ENCODE measurements at places on chromosomes 7 and 10.
A peak's percentile ranks its signal among the peaks of the same experiment; 100 is the strongest.

DNA sequence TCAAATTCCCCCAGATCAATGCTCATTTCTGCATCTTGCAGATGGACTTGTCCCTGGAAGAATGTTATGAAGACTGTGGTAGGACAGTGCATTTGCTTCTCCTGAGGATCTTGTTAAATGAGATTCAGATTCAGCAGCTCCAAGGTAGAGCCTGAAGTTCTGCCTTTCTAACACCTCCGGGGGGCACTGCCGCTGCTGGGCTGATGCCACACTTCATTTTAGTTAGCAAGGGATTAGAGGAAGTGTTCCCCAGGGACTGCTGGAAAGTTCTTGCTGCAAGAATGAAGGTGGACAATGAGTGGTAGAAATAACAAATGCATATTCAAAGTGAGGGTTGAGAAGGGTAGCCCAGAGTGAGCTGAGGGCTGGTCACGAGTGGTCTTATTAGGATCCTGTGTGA lies 434.3 kb upstream of the AKR1E2 start:
- DNase-seq = peak; percentile 47

DNA sequence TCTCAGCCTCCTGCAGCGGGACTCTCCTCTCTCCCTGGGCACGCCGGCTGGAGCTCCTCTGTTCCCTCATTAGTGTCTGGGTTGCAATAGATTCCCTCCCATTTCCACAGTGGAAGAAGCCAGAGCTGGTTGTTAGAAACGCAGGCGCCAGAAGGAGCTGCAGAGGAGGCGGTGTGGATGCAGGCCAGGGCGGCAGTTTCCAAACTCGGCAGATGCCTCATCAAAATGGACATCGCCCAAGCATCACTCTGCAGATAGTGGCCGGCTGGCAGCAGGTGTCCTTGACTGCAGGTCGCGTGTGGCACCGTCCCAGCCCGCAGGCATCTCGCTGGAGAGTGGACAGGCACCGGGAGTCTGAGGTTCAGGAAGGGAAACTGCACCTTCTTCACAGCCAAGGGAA lies 201.8 kb downstream of the TCERG1L start:
- no peak for DNase-seq

DNA sequence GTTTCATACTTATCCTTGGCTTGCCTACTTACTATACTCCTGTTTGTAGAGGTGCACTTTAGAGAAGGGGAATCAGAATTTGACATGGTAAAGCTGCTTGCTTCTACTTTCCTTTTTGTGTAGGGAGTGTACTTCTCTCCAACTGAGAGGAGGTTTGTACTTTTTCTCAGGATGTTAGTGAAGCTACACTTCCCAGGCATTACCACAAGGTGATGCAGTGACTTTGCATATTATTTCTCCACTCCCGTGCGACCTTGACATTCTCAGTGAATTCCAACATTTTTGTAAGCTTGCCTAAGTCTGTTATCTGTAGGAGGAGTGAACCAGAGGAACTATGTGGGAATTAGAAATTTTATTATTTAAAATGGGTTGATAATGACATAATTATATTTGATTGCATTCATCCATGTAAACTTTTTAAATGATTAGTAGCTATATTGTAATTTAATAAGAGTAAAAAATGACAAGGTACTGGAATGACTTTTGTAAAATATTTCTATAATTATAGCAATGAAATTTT lies 5.2 kb downstream of the TAX1BP1 start:
- peak; percentile 84 for DNase-seq

GRCh38 chr7:144049491-144049890 lies 743 bp downstream of the OR2A5 start:
- no peak for DNase-seq

GRCh38 chr7:132970257-132970656 lies 111.6 kb downstream of the CHCHD3 start:
- DNase-seq = no peak

DNA sequence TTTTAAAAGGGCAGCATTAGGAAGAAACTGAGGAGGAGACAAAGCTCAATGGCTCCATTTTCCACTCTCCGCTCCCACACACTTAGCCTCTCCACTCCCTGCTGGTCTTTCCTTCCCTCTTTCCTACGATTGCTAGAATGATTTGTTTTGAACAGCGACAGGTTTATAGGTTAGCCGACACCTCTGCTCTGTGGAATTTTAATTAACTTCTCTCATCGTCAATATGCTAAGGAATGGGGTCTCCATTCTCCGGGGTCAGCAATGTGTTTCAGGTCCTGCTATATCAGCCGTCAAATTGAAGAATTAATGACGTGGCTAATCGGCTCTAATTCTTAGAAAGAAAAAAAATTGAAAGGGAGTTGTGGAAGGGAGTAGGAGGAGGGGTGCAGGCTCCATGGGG lies 28.9 kb downstream of the FBXW4 start:
- DNase-seq = no peak

- no peak for DNase-seq
Measured at GRCh38 chr10:97179731-97180362, 5.9 kb downstream of the SLIT1 start.

DNA sequence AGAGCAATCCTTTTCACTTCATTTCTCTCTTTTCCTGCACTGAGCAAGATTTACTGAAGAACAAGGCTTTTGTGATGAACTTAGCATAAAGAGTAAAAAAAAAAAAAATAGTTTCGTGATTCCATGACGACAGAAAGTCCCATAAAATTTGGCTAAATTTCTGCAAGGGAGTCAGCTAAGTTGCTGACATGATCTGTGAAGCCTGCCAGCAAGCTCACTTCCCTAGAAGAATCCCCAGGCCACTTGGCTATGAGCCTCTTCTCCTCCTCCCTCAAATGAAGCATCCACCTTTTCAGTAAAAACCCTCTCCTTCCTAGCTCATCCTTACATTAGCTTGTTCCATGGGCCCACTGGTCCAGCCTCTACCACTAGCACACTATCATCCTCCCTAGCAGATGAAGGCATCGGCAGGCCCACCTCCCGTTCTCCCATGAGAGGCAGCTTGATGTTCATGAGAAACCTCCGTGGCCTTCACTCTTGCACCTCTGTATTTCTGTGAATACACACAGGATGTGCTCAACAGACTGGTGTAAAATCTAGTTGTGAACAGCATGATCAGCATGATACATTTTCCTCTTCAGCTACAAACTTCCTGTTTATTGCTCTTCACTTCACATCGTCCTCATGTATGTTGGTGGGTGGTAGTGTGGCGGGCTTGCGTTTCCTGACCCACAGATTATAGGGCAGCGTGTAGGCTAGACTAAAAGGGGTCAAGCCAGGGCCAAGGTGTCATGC lies 30.9 kb downstream of the GIMAP8 start:
- DNase-seq = no peak

- DNase-seq = peak; percentile 79
Measured at GRCh38 chr10:30436191-30436611, 2.2 kb downstream of the MAP3K8 start.

DNA sequence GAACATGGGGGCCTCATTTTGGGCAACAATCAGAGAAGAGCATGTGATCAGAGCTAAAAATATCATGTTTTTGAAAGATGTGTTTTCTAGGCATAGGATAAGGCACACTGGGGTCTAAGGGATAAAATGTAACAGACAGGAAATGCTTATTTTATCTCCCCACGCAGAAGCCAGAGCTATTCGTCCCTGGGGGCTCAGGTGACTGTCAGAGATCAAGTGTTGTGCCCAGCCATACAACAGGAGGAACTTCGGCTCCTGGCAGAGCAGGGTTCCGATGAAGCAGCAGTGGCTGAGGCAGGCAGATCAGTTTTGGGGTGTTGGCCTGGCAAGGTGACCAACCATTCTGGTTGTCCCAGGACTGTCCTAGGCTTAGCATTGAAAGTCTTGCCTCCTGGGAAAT lies 15.2 kb downstream of the NPY start:
- DNase-seq = peak; percentile 30

DNA sequence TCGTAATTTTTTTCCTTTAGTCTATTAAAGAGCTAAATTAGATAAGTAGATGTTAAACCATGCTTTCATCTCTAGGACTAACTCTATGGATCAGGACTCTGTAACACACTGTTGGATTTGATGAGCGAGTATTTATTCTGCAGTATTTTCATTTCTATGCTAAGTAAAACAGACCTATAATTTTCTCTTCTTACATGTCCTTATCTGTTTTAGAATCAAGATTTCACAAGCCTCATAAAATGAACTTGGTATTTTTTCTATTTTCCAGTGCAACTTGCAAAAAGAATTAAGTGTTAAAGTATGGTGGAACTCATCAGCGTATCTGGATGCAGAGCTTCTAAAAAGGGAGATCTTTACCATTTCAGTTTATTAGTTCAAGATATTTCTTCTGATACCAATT lies 2.4 kb downstream of the CACUL1 start:
- peak; percentile 21 for DNase-seq
